Dermis blood vessel endothelial cell (primary cell): ENCODE measurements at places on chromosomes 6 and 20. TPM values are rescaled to one million over a fixed set of nuclear protein-coding genes. Genes with fewer than 3 reads are reported as not detected.

Gene VSX1
- not detected in 2 replicates for total RNA-seq

Gene PRDM13
- not detected in 2 replicates for total RNA-seq

Gene DEFB128
- not detected in 2 replicates for total RNA-seq

Gene SLC22A16
- total RNA-seq: not detected in 2 replicates

Gene GNRH2
- total RNA-seq: not detected in 2 replicates

Gene VNN1
- total RNA-seq: not detected in 2 replicates

Gene RFX6
- total RNA-seq: not detected in 2 replicates

Gene SAMD5
- 1.0 and 1.1 TPM in 2 replicates for total RNA-seq

Gene HDGFL1
- total RNA-seq: not detected in 2 replicates

Gene DDAH2
- 126 and 150 TPM in 2 replicates for total RNA-seq

Gene NR2E1
- total RNA-seq: not detected in 2 replicates

Gene ZSCAN23
- total RNA-seq: 0.51 and 0.74 TPM in 2 replicates

Gene SIRT5
- 9.7 and 10.6 TPM in 2 replicates for total RNA-seq

Gene OR2H1
- total RNA-seq: not detected in 2 replicates

Gene TMEM244
- not detected in 2 replicates for total RNA-seq
